ENCODE measurements at places on chromosomes 5 and 9.

GRCh38 chr5:127894461-127894860 lies 189.1 kb upstream of the SLC12A2 start:
- DNase-seq: no peak

DNA sequence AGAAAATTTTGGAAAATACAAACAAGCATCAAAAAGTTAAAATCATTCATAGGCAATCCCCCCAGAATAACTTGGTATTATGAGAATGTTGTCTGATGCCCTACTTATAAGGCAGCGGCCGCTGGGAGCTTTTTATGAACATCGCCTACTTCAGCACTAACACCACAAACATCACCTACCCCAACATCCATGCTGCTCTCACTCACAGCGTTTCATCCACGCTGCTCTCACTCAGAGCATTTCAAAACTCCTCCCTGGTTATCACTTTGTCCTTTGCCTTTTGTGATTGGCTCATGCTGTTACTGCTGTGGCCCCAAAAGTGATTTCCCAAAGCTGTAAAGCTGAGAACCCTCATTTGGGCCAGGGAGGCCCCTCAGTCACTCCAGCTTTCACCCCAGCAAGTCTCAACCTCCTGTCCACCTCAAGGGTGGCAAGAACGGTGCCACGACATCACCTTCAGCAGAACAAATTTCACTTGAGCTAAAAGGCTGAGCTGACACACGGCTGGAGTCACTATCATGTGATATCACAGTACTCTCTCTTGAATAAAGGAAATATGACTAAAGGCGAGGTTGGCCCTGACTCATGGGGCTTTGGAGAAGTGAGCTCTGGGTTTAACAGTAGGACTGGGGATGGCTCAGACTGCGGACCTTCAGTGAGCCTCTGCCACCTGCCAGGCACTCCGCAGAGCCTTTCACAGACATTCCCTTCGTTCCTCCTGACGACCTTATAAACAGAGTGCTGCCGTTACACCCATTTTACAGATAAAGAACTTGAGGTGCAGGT lies 25.2 kb downstream of the SHC3 start:
- no peak for DNase-seq

DNA sequence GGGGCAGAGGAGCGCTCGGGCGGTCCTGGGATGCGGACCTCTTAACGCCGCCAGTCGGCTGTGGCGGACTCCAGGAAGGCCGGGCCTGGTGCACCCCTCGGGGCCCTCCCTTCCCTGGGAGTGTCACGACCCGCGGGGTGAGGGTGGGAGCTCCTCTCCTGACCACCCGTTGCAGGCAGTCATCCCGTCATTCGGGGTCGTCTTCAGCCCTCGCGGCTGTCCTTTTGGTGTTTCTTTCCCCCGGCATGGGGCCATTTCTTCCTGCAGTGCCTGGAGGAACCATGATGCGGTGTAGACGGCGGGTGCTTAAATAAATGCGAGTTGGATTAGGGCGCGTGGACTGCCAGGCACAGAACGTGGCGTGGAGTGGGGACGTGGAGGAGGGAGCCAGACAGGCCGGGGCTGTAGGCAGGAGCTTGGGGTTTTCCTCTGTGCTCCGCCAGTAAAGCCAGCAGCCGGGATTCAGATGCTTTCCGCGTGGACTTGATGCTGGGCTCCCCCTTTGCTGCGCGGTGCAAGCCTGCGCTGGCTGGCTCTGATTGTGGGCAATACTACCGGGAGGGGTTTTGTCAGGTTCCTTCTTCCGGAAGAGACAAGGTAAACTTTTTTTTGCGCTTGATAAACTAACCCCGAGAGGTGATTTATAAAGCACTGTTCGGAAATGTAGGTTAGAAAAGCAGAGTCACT lies 868 bp downstream of the KDM4C start:
- DNase-seq: peak; percentile 20

DNA sequence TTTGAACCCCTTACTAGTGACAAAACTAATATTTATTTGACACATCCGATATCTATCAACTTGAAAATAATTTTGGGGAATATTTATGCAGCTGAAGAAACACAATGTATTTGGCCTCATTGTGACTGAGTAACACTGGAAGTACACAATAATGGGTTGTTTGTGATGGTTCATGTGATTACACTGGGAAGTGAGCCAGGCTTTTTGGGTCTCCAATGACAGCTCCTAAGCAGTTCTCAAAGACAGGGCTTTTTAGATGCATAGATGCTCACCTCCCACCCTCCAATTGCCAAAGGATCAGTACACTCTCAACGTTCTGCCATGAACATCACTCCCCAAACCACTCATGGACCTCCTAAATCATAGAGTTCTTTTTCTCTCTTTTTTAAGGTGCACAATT lies 170.0 kb downstream of the SLC24A2 start:
- no peak for DNase-seq

GRCh38 chr5:73284220-73284795 lies 111.3 kb downstream of the TMEM174 start:
- no peak for DNase-seq

DNA sequence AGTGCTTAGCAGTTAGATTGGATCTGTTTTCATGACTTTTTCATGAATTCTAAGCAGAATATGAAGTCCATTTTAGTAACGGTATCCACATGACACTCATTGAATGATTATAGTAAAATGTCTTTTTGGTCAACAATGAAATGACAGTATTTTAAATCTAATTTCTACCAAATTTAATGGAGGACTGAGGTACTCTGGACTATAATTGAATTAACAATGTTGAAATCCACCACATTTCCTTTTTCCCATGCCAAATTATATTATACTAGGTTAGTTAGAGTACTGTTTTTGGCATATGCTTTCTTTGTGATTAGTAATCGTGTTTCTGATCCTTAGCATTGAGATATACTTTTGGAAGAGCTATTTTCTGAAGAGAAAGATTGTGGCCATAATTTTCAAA lies 40.6 kb downstream of the CDC42SE2 start:
- DNase-seq: no peak

GRCh38 chr5:186091-187041 lies 4.9 kb upstream of the LRRC14B start:
- no peak for DNase-seq

- DNase-seq: no peak
Observed at GRCh38 chr9:82882138-82882537, 180.8 kb downstream of the RASEF start.

GRCh38 chr9:106535439-106535838 lies 327.5 kb upstream of the ZNF462 start:
- DNase-seq: no peak

GRCh38 chr9:21070906-21071305 lies 6.8 kb downstream of the IFNB1 start:
- no peak for DNase-seq

GRCh38 chr5:115274584-115274983 lies 11.9 kb upstream of the PGGT1B start:
- no peak for DNase-seq

GRCh38 chr5:151148583-151148982 lies 9.0 kb downstream of the ANXA6 start:
- no peak for DNase-seq

GRCh38 chr5:141245250-141245717 lies at the start of gene PCDHB15:
TSS of gene PCDHB15 (plus strand) at chr5:141245395. CDS start at chr5:141245579, 184 bp downstream.
- no peak for DNase-seq

- DNase-seq: no peak
Observed at GRCh38 chr9:87517732-87518131, 20.1 kb downstream of the DAPK1 start.

DNA sequence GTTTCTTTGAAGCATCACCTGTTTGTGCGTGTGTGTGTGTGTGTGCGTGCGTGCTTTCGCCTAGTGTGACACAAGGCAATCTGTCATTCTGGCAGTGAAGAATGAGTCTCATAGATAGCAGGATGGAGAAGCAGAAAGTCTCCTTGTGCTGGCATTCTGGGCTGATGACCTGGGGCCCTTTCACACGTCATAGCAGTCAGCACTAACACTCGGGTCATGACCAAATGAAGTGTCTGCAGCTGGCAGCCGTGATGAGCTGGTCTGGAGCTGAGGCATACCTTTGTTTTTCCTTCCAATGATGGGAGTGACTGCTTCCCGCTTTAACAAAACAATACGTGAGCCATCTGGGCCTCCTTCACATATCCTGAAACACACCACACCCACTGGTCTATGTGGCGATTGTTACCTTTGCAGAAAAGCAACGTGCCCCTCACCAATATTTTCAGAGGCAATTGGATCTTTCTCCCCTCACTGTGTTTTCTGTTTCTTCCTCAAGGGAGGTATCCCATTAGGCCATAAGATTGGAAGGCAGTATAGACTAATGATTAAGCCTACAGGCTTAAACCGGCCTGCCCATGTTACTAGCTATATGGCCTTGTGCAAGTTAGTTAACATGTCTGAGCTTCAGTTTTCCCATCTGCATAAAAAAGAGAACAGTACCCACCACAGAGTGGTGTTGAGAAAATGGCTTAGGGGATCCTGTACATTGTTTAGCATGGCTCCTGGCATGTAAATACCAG lies 88.8 kb downstream of the SREK1 start:
- no peak for DNase-seq

GRCh38 chr9:78971540-78971939 lies 600.2 kb upstream of the TLE4 start:
- DNase-seq: no peak

DNA sequence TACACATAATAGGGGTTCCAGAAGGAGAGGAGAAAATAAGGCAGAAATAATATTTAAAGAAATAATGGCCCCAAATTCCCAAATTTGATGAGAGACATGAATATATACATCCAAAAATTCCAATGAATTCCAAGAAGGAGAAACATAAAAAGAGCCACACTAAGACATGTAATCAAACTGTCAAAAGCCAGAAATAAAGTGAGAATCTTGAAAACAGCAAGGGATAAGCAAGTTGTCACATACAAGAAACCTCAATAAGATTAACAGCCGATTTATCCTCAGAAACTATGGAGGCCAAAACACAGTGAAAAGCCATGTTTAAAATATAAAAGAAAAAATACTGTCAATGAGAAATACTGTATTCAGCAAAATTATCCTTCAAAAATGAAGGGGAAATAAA lies 14.5 kb downstream of the CATSPER3 start:
- DNase-seq: no peak

DNA sequence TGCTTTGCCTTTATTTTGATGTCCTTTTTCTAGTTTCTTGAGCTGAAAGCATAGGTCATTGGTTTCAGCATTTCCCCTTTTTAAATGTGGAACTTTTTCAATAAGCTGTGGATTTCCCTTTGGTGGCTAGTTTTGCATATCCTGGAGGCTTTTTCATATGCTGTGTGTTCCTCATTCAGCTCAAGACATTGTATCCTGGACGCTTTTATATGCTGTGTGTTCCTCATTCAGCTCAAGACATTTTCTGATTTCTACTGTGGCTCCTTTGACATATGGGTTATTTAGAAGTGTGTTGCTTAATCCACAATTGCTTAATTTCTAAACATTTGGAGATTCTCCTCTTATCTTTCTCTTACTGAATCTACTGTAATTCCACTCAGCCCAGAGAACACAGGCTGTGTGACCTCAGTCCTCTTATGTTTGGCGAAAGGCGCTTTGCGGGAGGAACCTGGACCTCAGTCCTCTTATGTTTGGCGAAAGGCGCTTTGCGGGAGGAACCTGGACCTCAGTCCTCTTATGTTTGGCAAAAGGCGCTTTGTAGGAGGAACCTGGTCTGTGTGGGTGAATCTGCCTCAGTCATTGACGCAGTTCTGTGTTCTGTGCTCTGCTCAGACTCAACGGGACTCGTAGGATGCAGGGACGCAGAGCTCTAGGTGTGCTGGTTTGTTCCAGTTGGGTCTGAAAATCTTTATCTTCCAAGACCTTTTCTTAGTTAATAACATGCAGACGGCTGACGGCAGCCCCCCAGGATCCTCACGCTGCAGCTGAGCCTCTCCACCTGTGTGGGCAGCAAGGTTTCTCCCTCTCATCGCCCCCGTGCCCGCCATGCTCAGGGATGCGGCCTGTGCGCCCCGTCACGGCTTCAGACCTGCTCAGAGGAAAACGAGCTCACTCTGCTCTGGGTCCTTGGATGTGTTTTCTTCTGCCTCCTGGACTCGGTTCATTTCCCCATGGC lies 6.0 kb upstream of the SLC9A3 start:
- DNase-seq: no peak

GRCh38 chr5:138445547-138446271 lies 6.9 kb downstream of the REEP2 start:
- DNase-seq: no peak

- no peak for DNase-seq
Observed at GRCh38 chr5:172607213-172607793, 33.8 kb upstream of the NEURL1B start.

GRCh38 chr5:172007175-172008110 lies 1.0 kb upstream of the FBXW11 start:
- no peak for DNase-seq

- no peak for DNase-seq
Observed at GRCh38 chr5:173946323-173946722, 42.6 kb upstream of the C5orf47 start.

DNA sequence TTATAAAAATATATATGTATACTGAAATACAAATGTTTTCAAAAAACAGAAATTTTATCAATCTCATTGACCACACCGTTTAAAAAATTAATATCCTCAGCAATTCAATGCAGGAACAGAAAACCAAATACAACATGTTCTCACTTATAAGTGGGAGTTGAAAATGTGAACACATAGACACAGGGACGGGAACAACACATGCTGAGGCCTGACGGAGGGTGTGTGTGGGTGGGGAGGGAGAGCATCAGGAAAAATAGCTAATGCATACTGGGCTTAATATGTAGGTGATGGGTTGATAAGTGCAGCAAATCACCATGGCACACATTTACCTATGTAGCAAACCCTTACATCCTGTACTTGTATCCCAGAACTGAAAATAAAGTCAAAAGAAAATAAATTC lies 409.5 kb downstream of the MLLT3 start:
- no peak for DNase-seq

GRCh38 chr9:79242489-79242888 lies 329.3 kb upstream of the TLE4 start:
- DNase-seq: no peak

GRCh38 chr9:129979071-129979745 lies 63.8 kb downstream of the FNBP1 start:
- DNase-seq: no peak

DNA sequence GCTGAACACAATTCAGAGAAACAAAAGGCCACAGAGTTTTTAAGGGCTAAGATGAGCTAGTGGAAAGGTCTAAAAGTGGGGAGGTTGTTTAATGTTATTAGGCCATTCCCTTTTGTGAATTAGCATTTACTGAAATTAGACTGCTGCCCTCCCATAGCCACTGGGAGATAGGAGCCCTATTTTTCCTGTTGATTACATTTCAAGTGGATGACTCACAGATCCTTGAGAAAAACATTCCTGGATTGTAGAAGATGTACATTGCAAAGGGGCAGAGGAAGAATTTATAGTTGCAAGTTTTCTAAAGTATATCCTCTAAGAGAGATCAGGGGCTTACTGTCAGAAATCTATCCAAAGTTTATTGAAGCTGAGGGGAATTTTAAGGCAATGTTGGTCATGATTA lies 367.1 kb upstream of the IZUMO3 start:
- no peak for DNase-seq

GRCh38 chr9:3511551-3511950 lies 14.2 kb downstream of the RFX3 start:
- no peak for DNase-seq
